ENCODE measurements at places on chromosomes 1 and 21.
A peak's percentile ranks its signal among the peaks of the same experiment; 100 is the strongest.

DNA sequence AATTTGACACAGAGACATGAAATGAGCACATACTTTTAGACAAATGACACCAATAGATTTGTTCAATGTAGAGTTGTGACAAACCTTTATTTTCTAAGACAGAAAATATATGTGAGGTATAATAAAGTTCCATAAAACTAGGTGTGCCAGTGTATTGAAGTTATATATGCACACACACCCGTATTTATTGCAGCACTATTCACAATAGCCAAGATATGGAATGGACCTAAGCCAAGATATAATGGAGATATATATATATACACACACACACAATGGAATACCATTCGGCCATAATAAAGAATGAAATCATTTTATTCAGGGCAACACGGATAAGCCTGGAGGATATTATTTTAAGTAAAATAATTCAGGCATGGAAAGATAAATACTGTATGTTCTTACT, 1013.5 kb downstream of the KCNT2 start:
- no peak for DNase-seq

DNA sequence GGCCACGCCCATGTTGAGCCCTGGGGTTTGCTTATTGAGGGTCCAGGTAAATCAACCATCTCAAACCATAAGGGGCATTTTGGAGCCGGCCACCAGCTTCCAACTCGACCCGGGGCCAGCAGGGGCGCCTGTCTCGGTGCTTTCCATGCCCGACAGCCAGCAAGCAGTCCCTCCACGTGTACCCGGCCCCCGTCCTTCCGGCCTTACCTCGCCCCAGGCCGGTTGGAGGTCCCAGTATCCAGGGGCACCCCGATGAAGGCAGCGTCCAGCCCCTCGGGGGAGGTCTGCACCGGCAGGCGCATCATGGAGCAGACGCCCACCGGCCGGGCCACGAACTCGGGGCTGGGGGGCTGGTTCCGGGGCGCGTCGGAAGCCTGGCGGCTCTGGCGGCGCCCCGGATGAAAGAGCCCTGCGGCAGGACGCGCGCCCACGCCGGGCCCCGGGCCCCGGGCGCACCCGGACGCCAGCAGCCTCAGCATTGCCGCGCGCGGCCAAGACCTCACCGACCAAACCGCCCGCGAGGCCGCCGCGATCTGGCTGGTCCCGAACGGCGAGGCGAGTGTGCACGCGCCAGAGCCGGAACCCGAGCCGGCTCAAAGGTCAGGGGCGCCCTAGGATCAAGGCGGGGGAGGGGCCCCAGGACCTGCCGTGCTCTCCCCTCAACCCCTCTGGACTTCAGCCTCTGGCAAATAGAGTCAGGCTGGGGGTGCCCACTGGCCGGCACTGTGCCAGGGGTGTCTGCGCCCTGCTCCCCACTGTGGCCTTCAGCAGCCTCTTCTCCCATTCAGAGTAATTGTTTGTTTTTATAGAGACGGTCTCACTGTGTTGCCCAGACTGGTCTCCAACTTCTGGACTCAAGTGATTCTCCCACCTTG, at the start of gene AGMAT:
TSS of gene AGMAT (minus strand) at position 563 of the 875 bp plus-strand sequence. CDS start at position 479, 84 bp downstream.
- peak; percentile 88 for DNase-seq

GRCh38 chr1:9448132-9449109, 90.8 kb upstream of the SLC25A33 start:
- DNase-seq = no peak

- no peak for DNase-seq
These were observed 5.2 kb downstream of the SLAMF1 start for GRCh38 chr1:160641323-160642280.

DNA sequence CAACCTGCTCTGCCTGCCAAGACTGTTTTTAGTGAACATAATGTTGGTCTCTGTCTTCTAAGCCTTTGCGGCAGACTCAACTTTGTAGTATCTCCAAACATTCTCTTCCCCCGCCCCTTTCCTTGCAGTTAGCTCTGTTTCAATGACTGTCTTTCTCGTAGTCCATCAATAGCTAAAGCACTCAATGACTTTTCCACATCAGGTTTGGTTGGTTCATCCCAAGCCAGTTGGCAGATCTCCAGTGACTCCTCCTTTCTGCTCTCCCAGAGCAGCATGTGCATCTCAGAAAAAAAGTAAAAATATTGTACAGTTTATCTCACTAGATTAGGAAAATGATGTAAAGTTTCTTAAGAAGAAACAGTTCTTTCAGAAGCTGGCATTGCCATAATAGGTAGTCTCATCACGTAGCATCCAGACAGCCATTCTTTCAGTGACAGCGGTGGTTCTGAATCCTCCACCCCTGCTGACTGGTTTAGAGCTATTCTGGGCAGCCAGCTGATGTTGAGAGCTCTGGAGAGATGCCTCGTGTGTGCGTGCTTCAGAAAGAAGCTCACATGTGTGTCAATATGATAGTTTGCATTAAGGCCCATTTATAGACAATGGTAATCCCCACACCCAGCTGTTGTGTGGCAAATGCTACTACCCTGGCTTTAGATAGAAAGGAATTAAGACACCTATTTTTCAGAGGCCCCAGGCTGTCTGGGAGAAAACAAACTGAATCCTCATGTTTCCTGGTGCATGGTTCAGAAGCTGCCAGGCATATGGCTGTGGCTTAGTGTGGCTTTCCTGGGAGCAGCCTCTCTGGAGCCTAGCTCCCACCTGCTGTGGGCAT, 53.2 kb downstream of the CNN3 start:
- DNase-seq = no peak

GRCh38 chr1:32703479-32704291, 1.1 kb upstream of the SYNC start:
- DNase-seq = no peak

Measured in large intestine (tissue), 12 donors.